ENCODE measurements at places on chromosomes 3 and 15. TPM values are rescaled to one million over a fixed set of nuclear protein-coding genes. Genes with fewer than 3 reads are reported as not detected.

The UCN2 gene
- under 0.01 TPM for total RNA-seq

The CCDC33 gene
- total RNA-seq: not detected

The SKOR1 gene
- 1.1 TPM for total RNA-seq

GRCh38 chr3:51921081-51921578 is 18.0 kb upstream of the IQCF1 start:
- DNase-seq: no peak

GRCh38 chr3:141289228-141289772 is 57.7 kb downstream of the PXYLP1 start:
- no peak for DNase-seq

- DNase-seq: peak; percentile 37
Measured at GRCh38 chr15:40770147-40770721, 454 bp downstream of the C15orf62 start.

GRCh38 chr3:88385090-88385489 is 235.3 kb downstream of the C3orf38 start:
- DNase-seq: no peak

- DNase-seq: no peak
Measured at GRCh38 chr3:134900482-134900881, 105.4 kb downstream of the EPHB1 start.

GRCh38 chr3:89042236-89042835 is 65.1 kb upstream of the EPHA3 start:
- DNase-seq: no peak

Data from hematopoietic multipotent progenitor cell (in vitro differentiated cells).